ENCODE measurements at places on chromosomes 6 and 20. TPM values are rescaled to one million over a fixed set of nuclear protein-coding genes. Genes with fewer than 3 reads are reported as not detected.
A peak's percentile ranks its signal among the peaks of the same experiment; 100 is the strongest.

GRCh38 chr6:73139681-73140383, 85.5 kb downstream of the KHDC1L start:
- no peak for DNase-seq

GRCh38 chr6:65566117-65566516, 140.9 kb downstream of the EYS start:
- DNase-seq = no peak

- no peak for DNase-seq
Observed at GRCh38 chr6:150255840-150256239, 113.0 kb upstream of the IYD start.

DNA sequence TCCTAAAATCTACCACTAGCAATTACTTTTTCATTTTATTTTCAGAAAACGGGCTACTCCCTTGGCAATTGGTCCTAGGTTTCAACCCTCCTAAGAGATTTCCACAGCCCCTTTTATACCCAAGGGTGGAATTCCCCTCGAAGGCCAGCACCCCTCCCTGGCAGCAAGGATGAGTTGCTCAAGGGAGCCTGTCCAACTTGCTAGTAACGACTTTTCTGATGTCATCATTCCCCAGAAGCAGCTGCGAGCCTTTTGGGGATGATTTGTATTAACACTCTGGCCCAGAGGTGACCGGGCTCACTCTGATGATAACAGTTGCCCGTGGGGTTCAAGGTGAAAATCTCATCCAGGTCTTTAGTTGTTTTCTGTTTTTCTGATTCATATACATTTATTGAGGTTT, 30.7 kb upstream of the NAA20 start:
- no peak for DNase-seq

GRCh38 chr6:11753798-11754197, 24.8 kb downstream of the ADTRP start:
- no peak for DNase-seq

- DNase-seq = no peak
Observed at GRCh38 chr6:129691043-129691640, 18.8 kb downstream of the ARHGAP18 start.

DNA sequence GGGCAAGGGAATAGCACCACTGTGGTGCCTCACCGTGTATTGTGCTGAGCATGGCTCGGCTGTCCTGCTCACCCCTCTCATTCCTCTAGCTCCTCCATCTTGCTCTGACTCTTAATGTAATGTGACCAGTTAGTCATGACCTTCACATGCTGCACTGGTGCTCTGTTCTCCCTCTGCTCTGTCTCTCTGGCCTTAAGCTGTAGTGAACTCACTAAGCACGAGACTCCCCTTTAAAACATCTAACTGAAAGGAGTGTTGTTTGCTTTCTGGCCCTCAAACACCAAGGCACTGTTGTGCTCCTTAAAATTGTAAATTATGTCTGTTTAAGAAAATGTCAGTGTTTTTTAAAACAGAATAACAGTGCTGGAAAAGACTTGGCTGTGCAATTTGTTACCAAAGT, 140.4 kb downstream of the HDGFL1 start:
- DNase-seq = no peak

- no peak for DNase-seq
Observed at GRCh38 chr6:113662093-113662665, 195.0 kb upstream of the MARCKS start.

DNA sequence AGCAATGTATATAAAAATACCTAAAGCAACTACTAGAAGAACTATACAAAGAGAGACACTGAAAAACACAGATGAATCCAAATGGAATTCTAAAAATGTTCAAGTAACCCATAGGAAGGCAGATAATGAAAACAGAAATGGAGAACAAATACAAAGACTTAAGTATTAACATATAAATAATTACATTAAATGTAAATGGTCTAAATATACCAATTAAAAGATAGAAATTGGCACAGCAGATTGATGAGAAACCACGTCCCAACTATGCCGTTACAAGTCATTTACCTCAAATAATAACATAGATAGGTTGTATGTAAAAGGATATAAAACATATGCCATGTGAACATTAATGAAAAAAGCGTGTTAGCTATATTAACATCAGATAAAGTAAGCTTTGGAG, 40.1 kb downstream of the CEP85L start:
- DNase-seq = no peak

DNA sequence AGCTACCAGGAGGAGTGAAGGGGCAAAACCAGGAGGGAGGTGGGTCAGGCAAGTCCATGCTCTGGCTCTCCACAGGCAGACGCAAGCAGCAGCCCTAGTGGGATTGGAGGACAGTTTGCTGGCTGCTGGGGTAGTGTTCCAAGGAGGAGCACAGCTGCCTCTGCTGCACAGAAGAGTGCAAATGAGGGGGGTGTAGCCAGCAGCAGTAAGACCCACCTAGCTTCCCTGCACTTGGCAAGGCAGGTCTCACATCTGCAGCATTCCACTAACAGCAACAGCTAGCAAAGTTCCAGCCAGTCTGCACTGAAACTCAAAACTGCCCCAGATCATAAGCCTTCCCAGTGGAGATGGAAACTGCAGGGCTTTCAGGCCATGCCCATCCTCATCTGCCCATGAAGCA, 405.0 kb downstream of the UTRN start:
- DNase-seq = no peak

DNA sequence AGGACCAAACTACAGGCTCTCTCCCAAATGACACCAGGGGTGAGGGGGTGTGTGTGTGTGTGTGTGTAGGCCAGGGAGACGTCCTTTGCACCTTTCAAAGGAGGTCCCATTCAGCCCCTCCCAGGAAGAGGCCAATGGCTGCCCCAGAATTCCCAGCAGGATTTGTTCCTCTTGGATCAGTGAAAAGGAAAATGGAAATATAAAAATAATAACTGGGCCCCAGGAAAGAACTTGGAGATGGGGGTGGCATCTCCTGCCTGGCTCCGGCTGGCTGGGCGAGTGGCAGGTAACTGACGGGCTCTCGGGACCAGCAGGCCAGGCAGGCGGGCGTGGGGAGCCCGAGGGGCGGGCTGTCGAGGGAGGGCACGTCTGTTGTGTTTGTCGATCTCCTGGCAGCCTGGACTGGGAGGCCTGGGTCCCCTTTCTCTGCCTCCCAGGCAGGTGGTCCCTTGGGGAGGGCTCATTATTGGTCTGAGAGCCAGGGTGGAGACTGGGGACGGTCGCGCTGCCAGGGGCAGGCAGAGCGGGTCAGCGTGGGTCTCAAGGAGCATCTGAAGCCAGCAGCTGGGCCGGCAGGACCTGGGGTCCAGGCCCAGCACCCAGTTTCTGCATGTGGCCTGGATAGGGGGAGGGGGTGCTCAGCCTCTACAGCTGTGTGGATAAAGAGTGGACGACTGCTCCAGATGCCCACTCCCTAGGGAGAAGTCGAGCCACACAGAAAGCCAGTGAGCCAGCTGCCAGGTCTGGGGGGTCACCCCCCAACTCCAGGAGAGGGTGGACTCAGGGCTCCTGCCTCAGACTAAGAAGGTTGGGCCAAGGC, 3.1 kb downstream of the NOL4L start:
- DNase-seq = peak; percentile 49

- no peak for DNase-seq
Observed at GRCh38 chr6:41647061-41647511, 8.8 kb downstream of the MDFI start.

GRCh38 chr6:71330501-71330900, 41.9 kb downstream of the OGFRL1 start:
- no peak for DNase-seq

The GZF1 gene
- total RNA-seq = 5.6 TPM

The PKIB gene
- 2.5 TPM for total RNA-seq

The SLC35D3 gene
- total RNA-seq = 0.56 TPM

The PHACTR3 gene
- 0.14 TPM for total RNA-seq

The OR2B6 gene
- total RNA-seq = 0.19 TPM

The DLL1 gene
- 2.3 TPM for total RNA-seq

Data from liver (tissue), 10 donors.